ENCODE measurements at places on chromosomes 3 and 15.

DNA sequence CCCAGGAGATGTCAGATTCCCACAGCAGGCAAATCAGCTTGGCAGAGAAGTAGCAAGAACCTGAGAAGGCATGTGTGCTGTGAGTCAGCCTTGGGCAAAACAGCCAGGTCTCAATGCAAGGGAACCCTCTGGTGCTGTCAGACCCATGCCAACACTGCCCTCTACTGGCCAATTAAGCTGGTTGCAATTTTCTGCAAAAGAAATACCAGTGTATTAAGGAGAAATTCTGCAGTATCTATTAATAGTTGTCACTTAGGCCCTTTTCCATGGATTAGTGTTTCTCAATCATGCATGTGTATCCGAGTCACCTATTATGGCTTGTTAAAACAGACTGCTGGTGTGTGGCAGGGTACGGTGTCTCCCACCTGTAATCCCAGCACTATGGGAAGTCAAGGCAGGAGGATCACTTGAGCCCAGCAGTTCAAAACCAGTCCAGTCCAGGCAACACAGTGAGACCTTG is 26.2 kb downstream of the MAP4 start:
- peak; percentile 63 for DNase-seq

GRCh38 chr3:58629629-58630028 is 36.9 kb downstream of the FAM3D start:
- DNase-seq, result no peak

DNA sequence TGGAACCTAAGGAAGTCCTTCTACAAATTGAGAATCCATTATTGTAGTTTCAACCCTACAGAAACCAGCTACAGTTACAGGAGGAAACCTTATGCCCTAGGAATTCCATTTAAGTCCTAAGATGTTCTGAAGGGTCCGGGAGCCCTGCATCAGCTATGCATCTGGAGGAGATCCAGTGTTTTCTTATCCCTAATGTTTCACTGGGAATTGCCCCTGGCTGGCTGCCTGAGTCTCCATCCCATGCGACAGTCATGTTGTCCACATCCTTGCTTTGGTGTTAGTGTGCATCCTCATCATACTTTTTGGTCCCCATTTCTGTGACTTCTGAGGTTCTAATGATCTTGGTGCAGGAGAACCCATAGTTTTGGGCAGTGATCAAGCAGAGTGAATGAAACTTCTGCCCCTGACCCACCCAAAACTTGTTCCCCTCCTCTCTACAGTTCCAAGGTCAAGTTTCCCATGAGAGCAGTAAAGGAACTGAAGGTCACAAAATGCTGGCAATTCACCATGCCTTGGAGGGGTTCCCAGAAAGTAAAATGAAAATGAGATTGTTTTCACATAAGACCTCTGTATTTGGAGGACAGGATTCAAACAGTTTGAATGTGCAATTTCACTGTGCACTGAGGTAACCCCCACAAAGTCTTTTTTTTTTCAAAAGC is 121.9 kb upstream of the PHLDB2 start:
- no peak for DNase-seq

GRCh38 chr3:129365296-129366136 is 62.9 kb downstream of the EFCAB12 start:
- no peak for DNase-seq

DNA sequence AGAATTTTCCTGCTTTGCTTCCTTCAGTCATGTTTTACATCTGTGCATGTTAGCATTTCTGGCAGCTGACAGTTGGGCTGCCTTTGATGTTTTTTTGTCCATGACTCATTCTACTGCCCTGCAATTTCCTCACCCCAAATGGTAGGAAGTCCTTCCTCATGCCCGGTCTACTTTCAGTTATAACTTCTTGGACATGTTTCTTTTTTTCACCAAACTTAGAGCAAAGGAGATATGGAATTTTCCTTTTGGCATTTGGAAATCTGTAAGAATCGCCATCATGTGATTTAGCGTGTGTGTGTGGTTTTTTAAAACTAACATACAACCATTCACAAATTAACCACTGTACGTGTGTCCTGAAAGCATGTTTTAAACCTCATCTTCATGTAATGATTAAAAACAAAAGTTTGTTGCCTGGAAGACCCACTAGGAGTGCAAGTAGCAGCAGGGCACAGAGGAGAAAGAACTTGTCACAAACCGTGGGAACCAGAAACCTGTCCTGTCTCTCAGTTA is 430.7 kb upstream of the CFAP20DC start:
- DNase-seq, result no peak

DNA sequence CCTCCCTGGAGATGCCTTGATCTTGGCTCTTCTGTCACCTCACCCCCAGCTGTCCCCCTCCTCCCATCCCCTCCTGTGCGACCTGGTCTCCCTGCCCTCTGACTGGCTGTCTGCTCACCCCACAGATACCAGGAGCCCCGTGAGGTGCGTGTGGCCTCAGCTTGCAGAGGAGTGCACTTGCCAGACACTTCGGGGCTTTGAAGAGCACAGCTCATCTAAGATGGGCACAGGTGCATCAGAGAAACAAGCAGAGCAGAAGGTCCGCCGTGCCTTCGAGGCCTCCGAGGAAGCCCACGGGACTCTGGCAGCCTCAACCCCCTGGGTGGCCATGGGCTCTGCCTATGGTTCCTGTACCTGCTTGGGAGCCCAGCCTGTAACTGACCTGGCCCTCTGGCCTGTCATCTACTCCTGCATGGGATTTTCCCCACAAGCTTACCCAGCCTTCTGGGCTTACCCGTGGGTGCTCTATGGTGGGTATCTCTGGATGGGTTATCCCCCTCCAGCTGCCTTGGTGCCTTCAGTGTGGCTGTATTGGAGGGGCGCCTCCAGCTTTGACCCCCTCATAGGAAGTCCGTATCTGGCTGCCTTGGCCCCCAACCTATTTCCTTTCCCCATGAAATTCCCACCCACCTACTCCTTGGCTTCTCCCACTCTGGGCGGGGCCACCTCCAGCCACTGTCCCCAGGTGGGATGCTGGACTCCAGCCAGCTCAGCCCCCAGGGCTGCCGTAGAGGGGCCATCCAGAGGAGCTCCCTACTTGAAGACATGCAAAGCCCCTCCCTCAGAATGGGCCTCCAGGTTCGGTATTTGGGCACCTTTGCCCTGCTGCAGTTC is 3.8 kb downstream of the PRR23E start:
- no peak for DNase-seq

DNA sequence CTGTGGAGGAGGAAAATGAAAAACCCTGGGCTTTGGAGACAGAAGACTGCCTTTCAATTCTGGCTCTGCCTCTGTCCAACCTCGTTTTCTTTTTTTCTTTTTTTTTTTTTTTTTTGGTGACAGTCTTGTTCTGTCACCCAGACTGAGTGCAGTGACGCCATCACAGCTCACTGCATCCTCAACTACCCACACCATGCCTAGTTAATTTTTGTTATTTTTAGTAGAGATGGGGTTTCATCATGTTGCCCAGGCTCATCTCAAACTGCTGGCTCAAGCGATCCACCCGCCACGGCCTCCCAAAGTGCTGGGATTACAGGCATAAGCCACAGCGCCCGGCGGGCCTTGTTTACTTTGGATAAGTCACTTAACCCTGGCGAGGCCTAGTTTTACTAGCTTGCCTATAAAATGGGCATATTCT is 66.3 kb upstream of the SLC25A26 start:
- DNase-seq, result no peak

- no peak for DNase-seq
Observed at GRCh38 chr15:52427804-52428203, 100.9 kb downstream of the MYO5A start.

GRCh38 chr3:176490357-176490756 is 706.9 kb downstream of the TBL1XR1 start:
- no peak for DNase-seq
